ENCODE measurements at places on chromosomes 1 and 21. TPM values are rescaled to one million over a fixed set of nuclear protein-coding genes. Genes with fewer than 3 reads are reported as not detected.

DNA sequence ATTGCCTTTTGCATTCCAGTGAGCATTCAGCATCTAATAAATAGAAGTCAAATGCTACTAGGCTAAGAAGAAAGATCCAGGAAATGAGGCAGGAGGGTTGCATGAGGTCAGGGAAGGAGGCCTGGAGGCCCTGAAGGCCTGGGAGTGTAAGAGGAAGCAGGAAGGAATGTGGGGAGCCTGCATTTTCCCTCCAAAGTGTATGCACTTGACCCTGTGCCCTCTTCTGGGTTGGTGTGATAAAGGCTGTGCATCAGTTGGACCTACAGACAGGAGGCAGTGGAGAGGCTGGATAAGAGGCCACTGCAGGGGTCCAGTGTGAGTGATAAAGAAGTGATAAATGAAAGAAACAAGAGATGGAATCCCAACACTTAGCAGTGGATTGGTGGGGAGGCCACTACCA lies 20.4 kb downstream of the KIAA1614 start:
- DNase-seq: no peak

DNA sequence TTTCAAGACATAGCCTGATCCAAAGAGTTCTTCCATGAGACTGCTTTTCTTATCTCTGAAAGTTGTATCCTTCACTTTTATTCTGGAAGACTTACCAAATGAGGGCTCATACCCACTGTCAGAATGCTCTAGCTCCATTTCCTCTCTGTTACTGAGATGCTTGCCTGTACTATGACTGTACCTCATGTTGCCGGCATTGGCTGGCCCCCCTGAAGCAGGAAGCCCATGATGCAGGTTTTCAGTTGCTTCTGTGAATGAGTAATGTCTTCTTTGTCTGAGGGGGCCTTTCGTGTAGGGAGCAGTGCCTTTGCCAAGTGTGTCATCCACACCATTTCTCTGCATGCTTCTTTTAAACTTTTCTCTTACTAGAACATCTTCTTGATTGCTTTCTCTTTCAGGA lies 39.5 kb downstream of the LCA5L start:
- DNase-seq: no peak

DNA sequence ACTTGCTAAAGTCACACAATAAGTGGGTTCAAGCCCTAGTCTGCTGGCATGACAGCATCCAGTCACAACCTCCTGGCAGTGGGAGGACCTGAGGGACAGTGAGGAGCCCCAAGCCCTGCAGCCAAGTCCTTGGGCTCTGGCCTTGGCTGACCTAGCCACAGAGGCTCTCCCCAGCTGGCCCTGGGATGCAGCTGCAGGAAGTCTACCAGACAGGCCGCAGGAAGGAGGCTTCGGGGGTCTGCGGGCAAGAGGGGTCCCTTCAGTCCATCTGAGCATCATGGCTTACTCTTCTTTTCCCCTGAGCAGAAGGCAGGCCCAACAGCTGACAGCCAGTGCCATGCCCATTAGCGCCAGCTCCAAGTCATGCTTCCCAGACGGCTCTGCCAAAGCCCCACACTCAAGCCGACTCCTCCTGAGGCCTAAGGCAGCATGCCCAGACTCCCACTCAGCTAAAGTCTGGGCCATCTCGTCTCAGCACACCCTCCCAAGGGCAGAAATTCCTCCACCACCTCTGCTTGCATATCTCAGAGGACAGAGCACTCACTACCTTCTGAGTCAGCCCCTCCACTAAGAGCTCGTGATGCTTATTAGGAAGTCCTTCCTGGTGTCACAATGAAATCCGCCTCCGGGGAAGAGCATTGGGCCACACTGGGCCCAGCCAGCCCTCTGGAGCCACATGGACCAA lies 20.1 kb downstream of the SLC1A7 start:
- no peak for DNase-seq

Gene ATAD3B
- 13.7 TPM for total RNA-seq

- no peak for DNase-seq
Observed at GRCh38 chr1:210252621-210253051, 20.0 kb downstream of the SERTAD4 start.

DNA sequence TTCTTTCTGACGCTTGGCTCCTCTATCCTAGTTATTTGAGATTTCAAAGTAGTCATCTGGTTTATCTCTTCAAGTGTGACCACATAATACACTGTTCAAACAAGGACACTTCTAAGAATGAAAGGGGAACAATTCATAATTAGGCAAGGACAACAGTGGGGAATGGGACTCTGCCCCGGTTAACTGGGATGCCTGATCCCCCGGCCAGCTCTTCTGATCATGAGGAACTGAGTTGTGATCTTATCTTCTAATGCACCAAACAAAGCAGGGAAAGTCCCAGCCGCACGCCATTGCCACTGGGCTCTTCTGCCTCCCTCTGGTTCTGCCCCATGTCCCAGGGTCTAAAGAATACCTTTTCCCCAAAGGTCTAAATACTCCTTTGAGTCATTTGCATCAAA lies 158.2 kb upstream of the IRF2BP2 start:
- no peak for DNase-seq

Gene PKP1
- 0.16 TPM for total RNA-seq

GRCh38 chr1:116508984-116509980 lies 61.5 kb downstream of the CD58 start:
- no peak for DNase-seq

Measured in cardiac septum (tissue), 1 donor.